IPS-NIHi11 (cell line): ENCODE measurements at places on chromosomes 5 and 9.

DNA sequence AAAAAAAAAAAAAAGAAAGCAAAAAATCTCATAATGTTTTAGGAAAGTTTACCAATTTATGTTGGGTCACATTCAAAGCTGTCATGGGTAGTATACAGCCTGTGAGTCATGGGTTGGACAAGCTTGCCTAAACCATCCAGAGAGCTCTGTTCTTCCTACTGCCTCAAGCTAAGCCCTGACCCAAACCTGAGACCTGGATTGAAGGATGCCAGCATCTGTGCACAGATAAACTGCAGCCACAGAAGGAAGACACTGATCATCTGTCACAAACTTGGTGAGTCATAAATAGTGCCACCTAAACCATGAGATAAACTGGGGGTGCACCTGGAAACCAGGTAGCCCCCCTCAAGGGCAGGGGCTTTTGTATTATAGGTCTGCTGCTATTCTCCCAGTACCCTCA lies 31.0 kb downstream of the CSF2 start:
- no peak for DNase-seq

GRCh38 chr9:23375511-23375910 lies 450.5 kb downstream of the ELAVL2 start:
- DNase-seq: no peak

GRCh38 chr5:76720988-76721569 lies 5.2 kb downstream of the F2R start:
- no peak for DNase-seq

DNA sequence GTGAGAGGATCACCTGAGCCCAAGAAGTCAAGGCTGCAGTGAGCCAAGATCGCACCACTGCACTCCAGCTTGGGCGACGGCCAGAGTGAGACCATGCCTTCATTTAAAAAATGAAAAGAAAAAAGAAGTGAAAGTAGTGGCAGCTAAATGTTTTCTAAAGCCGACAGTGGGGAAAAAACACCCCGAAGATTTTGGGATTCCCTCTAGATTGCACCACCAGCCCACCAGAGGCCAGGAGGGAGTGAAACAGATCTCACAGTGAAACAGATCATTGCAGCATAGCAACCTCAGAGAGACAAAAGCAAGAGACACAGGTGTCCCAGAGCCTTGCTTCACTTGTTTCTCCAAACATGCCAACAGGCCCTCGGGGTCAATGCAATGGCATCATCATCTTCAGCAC lies 156.8 kb downstream of the PAX5 start:
- DNase-seq: no peak

- no peak for DNase-seq
Measured at GRCh38 chr9:29078063-29078666, 1504.9 kb upstream of the C9orf72 start.
